ENCODE measurements at places on chromosomes 6 and 20.

DNA sequence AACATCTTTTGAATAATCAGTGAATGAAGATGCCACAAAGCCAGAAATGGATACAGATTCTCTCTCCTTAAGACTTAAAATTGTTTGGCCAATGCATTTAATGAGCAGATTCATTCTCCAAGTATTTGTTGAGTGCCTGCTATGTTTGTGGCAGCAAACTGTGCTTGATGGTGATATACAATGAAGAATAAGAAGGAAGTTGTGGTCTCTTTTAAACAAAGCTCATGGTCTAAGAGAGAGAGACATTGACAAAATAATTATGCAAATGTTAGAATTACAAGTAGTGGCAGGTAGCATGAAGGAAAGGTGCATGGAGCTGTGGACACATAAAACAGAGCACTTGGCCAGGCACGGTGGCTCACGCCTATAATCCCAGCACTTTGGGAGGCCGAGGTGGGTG is 28.3 kb downstream of the NFATC2 start:
- DNase-seq = no peak

- no peak for DNase-seq
These were observed 82.5 kb upstream of the AGPAT4 start for GRCh38 chr6:161356167-161356854.

DNA sequence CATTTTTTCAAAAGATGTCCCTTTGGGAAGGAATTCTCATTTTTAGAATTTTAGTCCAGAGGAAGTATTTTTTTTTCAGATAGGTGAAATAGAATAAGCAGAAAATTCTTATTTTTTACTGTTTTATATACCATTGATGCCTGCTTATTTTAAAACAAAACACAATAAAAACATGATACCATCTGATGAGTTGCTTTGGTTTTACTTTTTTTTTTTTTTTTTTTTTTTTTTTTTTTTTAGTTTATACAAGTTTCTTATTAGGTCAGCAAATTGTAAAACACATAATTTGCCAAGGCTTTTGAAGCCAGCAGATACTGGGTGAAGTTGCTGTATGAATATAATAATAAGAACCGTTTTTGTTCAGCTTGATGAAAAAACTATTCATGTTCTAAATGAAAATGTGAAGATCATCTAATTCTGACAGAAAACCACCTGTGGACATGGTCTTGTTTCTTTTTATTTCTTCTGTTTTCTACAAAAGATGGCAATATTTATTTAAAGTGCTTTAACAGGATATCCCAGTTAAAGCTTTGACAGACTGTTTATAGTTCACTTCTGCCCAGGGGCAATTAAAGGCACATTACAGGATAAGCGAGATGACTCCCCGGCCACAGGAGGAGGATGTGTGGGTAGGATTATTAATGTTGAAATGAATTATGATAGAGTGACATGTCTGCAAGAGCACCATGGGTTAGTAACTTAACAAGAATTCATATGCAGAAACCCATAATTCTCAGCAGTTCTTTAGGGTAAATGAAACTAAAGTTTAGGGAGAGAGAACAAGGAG is 31.1 kb downstream of the MYB start:
- no peak for DNase-seq

- DNase-seq = no peak
These were observed 75.5 kb downstream of the CD164 start for GRCh38 chr6:109306733-109307132.

- DNase-seq = no peak
These were observed 1.4 kb downstream of the PPP1R3D start for GRCh38 chr20:59938696-59939051.

All from GM10248 (cell line).